ENCODE measurements at places on chromosomes 16 and 17. TPM values are rescaled to one million over a fixed set of nuclear protein-coding genes. Genes with fewer than 3 reads are reported as not detected.

DNA sequence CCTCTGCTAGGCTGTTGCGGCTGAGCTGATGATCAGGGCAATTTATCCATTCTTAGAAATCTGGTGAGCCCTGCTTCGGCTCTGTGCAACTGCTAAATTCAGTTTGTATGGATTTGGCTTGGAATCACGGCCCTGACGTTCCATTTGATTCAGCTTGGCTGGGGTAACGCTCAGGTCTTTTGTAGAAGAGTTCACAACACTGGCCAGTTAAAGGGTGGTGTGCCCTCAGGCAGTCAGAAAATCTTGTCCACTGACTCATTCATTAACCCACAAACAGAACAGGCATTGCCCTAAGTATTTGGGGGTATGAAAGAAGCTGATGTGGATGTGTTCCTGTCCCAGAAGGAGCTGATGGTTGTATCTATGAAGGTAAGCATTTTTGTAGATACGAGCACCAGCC lies 53.9 kb downstream of the GNAO1 start:
- DNase-seq: no peak

GCGR gene
- total RNA-seq: not detected

- DNase-seq: no peak
Measured at GRCh38 chr16:78584213-78584860, 484.9 kb downstream of the WWOX start.

PRAC2 gene
- total RNA-seq: not detected

LRRC45 gene
- total RNA-seq: 16.4 TPM

- no peak for DNase-seq
Measured at GRCh38 chr16:86127366-86127765, 228.4 kb downstream of the IRF8 start.

CSH2 gene
- not detected for total RNA-seq

Measured in hematopoietic multipotent progenitor cell (in vitro differentiated cells).